ENCODE measurements at places on chromosomes 3 and 15.

DNA sequence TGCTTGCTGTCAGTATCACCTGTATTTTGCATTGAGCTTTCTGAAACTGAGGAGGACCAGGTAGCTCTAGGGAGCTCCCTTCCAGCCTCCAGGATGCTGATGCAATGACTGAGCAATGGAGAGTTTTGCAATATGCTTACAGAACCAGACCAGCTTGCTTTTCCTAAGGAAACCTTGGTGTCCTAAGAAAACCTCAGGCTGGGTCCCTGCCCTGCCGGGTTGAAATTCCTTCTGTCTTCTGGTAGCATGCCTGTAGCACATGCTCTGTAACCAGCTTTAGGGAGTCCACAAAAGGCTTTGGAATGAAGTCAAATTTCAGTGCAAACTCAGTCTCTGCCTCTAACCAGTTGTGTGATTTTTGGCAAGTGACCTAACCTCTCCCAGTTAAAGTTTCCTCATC lies 65.8 kb upstream of the GSK3B start:
- DNase-seq = no peak

DNA sequence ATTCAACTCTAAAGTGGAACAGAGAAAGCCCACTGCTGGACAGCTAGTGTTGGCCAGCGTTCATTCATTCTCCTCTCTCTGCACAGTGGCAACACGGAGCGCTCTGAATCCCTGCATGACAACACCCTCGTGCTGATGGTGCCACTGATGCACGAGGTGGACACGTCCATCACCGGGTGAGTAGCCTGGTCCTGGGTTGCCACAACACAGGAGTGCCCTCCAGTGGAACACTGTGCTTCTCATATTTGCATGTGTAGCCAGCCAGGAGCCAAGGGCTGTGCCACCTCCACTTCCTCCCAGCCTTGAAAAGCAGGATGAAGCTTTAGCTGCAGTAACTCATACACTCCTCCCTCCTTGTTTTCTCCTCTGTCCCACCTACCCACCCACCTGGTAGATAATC lies 120.0 kb upstream of the CTDSPL start:
- DNase-seq = no peak

GRCh38 chr3:135757421-135757820 lies 208.1 kb upstream of the PPP2R3A start:
- DNase-seq = no peak

DNA sequence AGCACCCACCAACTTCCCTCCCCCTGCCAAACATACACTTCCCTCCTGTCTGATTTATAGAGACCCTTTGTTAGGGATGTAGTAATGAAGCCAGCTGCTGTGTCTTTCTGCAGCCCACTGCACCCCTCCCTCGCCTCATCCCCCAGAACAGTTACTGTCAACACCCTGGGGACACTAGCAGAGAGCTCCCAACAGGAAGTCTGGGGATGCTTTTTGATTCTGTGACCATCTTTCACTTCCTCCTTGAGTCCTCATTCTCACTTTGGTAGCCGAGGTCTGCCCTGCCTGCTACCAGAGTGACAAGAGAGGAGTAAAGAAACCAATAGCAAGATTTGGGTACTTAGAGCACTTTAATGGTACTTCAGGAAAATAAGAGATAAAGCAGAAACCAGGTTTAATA lies 201.6 kb downstream of the SATB1 start:
- DNase-seq = peak; percentile 3

DNA sequence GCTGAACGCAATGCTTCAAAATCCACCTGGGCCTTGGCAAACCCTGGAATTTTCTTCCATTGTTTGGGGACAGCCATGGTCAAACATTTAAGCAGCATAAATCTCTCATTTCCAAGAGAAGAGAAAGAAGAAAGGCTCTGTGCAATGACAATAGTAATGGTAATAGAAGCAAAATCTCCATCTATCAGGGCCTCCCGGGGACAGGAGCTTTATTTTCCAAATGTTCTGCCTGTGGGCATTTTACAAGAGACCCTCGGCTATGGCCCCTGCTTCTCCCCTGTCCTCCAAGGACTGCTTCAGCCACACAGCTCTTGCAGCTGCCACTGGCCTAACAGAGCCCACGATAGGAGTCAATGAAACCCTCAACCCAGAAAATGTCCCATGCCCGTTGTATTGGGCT lies 12.7 kb upstream of the FAM240A start:
- DNase-seq = no peak

DNA sequence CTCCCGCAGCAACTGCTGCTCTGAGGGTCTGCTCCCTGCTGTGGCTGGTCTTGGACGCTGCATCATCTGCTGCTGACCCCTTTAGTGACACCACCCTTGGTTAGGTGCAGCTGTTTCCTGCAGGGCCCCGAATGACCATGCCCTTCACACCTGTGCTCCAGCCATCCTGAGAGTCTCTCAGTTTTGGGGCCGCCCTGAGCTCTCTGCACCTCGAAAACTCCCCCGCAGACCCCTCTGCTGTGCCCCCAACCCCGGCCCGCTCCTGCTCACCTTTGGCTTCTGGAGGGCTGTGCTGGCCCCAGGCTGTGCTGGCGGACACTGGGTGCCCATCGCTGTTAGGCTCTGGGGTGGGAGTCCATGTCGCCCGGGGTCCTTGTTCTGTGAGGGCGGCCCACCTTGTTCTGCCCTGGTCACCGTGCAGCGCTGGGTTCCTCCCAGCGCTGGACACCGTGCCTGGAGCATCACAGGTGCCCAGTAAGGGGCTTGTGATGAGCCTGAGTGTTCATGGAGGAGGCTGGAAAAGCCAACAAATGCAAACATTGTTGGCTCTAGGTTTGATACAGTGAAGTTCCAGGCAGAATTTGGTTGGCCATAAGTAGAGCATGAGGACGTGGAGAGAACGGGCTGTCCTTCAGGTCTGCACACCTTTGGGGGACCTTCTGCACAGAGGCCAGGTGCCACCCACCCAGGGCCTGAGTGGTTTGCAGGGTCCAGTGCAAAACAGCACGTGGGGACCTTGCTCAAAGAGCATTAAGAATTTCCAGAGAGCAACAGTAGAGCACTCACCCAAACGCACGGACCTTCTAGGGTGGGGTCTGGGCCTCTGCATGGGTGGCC lies 12.3 kb downstream of the ABTB1 start:
- no peak for DNase-seq

- no peak for DNase-seq
These were observed 252.7 kb downstream of the ROBO1 start for GRCh38 chr3:79515072-79515471.

GRCh38 chr15:36479200-36479896 lies 100.1 kb upstream of the CDIN1 start:
- DNase-seq = no peak

Data from CD4-positive, alpha-beta T cell (primary cell).